ENCODE measurements at places on chromosomes 16 and 17. TPM values are rescaled to one million over a fixed set of nuclear protein-coding genes. Genes with fewer than 3 reads are reported as not detected.

Gene MYH11
- polyA plus RNA-seq = 9.2 TPM

Gene KDM8
- polyA plus RNA-seq = 8.3 TPM

Gene CETP
- 10.5 TPM for polyA plus RNA-seq

Gene CRYBA1
- not detected for polyA plus RNA-seq

Gene ZP2
- not detected for polyA plus RNA-seq

Gene SDR42E2
- 0.27 TPM for polyA plus RNA-seq

Gene DNAJA3
- polyA plus RNA-seq = 48.6 TPM

Gene FOXN1
- polyA plus RNA-seq = 0.47 TPM

DNA sequence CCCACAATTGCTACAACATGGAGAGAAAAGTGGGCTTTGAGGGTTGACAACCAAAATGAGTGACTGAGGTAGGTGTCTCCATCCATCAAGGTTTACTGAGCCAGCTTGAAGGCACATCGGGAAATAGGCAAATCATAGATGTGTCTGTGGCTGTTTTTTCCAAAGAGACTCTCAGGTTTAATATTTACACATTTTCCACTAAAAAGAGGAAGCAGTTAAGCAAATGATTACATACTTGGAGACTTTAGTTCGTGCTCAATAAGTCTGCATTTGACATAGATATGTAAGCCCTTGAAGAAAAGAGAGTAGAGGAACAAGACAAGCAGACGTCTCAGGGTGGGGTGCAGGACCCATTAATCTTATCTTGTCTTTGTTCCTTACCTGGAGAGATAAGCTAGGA lies 148.9 kb upstream of the COX10 start:
- DNase-seq = no peak

- no peak for DNase-seq
These were observed 1.6 kb downstream of the CA10 start for GRCh38 chr17:52156576-52157570.

- no peak for DNase-seq
These were observed 62.0 kb upstream of the ZNF750 start for GRCh38 chr17:82901856-82902255.

DNA sequence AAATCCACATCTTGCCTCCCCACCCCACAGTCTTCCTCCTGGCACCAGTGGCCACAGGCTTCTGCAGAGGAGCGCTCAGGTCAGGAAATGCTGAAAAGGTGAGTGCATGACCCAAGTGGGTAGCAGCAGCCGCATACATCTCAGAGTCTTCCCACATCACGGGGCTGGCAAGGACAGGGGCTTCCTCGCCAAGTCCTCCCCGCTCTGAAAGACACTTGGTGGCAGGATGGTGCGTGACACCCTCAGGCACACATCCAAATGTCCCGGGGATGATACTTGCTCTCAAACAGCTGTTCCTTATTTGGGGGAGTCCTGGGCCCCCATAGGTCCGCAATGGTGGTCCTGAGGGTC lies 8.8 kb upstream of the SLC16A5 start:
- no peak for DNase-seq

- no peak for DNase-seq
These were observed 36.5 kb upstream of the TOB1 start for GRCh38 chr17:50902372-50903353.

- DNase-seq = no peak
These were observed 1.5 kb downstream of the ZFPM1 start for GRCh38 chr16:88454523-88454947.

- DNase-seq = no peak
These were observed 6.7 kb downstream of the CLEC19A start for GRCh38 chr16:19292186-19292585.

DNA sequence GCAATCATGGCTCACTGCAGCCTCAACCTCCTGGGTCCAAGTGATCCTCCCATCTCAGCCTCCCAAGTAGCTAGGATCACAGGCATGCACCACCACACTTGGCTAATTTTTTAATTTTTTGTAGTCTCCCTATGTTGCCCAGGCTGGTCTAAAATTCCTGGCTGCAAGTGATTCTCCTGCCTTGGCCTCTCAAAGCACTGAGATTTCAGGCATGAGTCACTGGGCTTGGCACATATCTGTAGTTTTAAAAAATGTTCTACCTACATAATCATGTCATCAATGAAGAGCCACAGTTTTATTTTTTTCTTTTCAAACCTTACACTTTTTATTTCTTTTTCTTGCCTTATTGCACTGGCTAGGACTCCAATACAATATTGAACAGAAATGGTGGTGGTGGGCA lies 33.1 kb upstream of the COL1A1 start:
- no peak for DNase-seq

GRCh38 chr17:69672924-69673323 lies 258.4 kb downstream of the MAP2K6 start:
- no peak for DNase-seq

- no peak for DNase-seq
These were observed 5.2 kb downstream of the SLFN11 start for GRCh38 chr17:35368081-35368830.

GRCh38 chr16:30728899-30729672 lies 19.1 kb upstream of the PHKG2 start:
- no peak for DNase-seq

DNA sequence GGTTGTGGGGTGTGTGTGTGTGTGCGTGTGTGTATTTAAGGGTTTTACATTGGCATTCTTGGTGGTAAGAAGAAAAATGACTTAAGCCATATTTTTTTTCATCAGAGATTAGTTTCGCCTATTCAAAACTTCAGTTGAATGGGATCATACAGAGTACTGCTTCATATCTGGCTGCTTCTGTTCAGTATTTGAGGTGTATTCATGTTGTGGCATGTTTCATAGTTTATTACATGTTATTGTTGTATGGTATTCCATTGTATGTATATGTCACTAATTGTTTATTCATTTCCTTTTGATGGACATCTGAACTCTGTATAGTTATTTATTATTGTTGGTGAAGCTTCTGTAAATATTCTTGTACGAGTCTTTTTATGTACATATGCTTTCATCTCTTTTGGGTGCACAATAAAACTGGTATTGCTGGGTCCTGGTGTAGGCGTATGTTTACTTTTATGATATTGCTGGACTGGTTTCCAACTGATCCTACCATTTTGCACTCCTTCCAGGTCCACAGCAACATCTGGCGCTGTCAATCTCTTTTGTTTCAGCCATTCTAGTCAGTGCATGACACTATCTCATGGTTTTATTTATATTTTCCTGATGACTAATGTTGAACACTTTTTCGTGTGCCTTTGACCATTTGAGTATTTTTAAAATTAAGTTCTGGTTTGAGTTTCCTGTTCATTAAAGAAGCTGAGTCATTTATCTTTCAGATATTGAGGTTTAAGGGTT lies 77.4 kb upstream of the MAF start:
- no peak for DNase-seq

GRCh38 chr16:54482892-54483574 lies 196.4 kb upstream of the IRX3 start:
- DNase-seq = no peak

GRCh38 chr16:74577882-74578366 lies 29.0 kb downstream of the GLG1 start:
- no peak for DNase-seq

DNA sequence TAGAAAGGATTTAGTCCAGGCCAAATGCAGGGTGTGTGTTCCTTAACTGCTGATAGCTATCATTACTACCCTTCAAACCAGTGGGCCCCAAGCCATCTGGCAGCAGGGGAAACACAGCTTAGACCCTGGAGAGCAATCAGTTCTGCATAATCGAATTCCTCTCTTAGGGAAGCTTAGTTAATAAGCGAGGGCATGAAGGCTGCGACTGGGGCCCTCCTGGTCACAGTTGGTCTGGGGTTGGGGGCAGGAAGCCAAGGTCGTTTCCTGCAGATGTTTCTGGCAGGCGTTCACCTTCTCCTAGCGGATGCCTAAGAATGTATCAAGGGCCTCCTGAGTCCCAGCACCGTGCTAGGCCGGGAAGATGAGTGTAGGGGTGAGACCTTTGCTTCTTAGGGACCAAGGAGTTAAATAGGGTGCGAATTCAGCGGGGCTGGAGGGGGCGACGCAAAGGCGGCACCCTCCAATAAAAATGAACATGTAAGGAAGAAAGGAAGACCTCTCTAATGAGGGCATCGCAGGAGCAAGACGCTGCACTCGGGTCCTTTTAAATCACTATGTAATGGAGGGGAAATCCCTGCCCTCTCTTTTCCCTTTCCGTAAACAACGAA lies 16.5 kb upstream of the EEF2K start:
- DNase-seq = no peak

DNA sequence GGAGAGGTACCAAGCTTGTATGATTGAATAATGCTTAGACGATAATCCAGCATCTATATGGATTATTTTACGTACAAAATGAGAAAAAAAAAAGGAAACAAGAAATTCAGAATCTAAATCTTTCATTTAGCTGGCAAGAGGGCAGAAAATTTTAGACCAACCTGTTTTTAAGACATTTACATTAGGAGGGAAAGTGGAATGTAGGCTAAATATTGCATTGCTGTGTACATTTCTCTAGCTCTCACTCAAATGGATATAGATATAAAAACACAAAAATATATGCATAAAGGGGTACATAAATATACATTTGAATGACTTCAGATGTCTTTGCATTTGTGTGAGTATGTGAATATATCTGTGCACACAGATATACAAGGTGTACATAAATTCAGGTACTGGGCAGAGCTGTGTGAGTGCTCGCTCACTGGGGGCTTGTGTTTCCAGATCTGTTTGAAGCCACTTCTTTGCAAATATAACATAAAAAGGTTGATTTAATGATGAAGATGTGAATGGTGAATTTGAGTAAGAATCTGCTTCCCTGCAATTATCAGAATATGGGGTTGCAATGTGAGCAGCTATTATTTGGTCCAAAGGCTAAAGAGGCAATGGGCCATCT lies 14.2 kb upstream of the ZFHX3 start:
- no peak for DNase-seq

DNA sequence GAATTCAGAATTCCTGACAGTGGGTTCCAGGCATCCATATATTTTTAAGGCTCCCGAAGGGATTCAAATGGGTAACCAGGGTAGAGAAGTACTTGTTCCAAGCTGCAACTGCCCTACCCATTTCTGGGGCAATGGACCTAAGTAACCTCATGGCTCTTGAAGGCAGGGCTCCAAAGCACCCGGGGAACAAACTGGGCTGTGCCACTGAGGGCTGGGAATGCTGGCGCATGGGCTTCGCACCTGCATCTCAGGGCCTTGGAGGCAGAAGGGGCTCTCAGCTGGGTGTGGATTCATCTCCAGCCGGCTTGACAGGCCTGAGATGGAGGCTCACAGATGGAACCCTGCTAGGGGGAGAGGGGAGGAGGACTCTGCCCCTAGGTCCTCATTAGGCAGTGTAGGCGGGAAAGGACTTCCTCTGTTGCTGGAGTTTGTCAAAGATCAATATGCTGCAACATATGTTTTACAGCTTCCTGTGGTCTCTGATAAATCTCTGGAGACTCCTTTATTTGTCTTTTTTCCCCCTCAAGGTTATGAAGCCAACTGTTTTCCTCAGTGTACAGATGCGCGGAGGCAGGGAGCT lies 232.3 kb upstream of the NLRP1 start:
- no peak for DNase-seq

All from renal pelvis (tissue), 12 donors.